ENCODE measurements at places on chromosomes 7 and 10.

DNA sequence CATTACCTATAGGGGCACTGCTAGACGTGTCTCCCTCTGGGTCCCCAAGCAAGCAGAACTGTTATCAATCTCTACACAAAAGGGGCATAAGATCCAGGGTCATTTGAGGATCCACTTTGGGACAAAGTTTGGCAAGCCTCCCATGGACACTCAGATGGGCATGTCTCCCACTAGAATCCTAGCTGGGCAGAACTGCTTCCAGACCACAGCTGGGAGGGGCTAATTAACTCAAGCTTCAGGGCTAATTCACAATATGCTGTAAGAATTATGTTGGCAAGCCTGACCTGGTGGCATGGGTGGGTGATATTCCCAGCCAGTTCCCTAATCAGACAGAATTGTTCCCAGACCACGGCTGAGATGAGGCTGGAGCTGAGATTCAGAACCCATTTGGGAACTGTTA lies 738.4 kb upstream of the FZD8 start:
- DNase-seq: no peak

DNA sequence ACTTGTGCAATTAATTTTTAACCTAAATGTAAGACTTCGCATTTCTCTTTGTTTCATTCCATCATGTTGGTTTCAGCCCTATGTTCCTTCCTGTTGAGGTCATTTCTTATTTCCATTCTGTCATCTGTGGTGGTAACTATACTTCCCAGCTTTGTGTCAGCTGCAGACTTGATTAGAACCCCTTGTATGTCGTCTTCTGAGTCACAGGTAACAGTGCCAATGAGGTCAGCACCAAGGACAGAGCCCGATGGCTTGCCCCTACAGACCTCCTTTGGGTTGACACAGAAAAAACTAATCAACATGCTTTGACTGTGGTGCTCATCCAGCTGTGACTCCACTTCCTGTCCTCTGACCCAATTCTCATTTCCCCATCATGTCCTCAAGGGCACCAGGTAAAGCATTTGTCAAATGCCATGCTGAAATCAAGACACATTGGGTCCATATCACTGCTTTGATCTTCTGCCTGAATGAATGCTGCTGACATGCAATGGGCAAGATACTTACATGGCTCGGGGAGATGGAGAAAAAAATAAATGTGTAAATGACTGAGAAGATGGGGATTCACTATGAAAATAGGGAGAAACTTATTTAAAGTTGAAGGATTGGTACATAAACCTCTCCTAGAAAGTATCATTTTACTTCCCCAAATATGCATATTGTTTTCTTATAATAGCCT lies 25.6 kb upstream of the CRTAC1 start:
- peak; percentile 39 for DNase-seq

- no peak for DNase-seq
Measured at GRCh38 chr7:139566736-139567646, 43.5 kb downstream of the CLEC2L start.

- no peak for DNase-seq
Measured at GRCh38 chr7:142777318-142777717, 6.5 kb downstream of the PRSS2 start.

DNA sequence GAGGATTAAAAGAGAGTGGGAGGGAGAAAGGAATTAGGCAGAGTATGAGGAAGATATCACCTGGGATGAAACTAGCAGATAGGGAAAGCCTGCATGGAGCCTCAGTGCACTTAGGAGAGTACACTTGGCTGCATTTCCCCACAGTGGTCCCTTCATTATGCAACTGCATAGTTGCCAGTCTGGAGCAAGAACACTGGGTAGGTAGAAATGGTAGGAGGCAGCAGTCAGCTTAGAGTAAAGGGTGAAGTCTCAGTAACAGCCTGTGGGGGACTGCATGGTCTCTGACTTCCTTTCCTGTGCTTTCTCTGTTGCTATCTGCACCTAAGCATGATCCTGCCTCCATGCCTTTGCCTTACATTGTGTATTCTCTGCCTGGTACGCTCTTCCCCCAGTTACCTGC lies 14.0 kb upstream of the PCGF5 start:
- no peak for DNase-seq

GRCh38 chr7:43137811-43138210 lies 25.4 kb downstream of the HECW1 start:
- DNase-seq: no peak

GRCh38 chr7:153675131-153675530 lies 377.1 kb upstream of the DPP6 start:
- no peak for DNase-seq

GRCh38 chr10:29595636-29596225 lies 39.0 kb downstream of the SVIL start:
- no peak for DNase-seq

DNA sequence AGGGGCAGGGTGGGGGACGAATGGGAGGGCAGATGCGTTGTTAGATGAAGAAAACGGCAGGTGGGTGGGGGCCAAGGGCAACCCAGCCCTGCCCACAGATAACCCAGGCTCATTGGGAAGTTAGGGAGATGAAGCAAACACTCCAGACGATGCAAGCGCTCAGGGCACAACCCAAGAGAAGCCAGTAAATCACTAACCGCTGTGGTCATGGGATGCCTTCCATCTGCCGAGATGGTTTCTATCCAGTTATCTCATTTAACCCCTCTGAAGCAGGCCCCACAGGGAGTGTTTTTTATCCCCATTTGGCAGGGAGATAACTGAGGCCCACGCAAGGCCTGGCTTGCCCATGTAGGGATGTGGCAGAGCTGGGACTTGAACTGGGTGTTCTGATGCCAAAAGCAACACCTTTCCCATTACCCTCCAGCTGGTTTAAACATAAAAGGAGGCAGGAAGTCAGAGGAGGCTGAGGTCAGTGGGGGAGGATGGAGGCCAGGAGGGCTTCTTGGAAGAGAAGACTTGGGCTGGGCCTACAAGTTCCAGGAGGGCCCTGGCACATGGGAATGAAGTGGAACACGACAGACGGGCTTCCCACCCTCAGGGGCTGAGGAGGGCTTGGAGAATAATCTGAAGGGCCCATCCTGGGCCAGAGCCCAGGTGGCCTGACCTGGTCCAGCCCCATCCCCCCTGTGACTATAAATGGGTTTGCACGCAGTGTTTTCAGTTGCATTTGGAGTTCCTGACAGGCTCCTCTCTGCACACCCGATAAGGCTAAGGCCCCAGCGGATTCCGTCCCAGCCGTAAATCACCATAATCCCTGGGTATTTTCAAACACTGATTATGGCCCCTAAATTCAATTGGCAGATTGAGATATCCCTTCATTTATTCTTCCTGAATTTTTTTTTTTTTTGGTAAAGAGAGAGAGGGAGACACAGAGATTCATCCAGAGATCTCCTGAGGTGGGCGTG lies 80.9 kb downstream of the NEURL1 start:
- DNase-seq: no peak

- no peak for DNase-seq
Measured at GRCh38 chr7:36396150-36396549, 6.5 kb downstream of the ANLN start.

DNA sequence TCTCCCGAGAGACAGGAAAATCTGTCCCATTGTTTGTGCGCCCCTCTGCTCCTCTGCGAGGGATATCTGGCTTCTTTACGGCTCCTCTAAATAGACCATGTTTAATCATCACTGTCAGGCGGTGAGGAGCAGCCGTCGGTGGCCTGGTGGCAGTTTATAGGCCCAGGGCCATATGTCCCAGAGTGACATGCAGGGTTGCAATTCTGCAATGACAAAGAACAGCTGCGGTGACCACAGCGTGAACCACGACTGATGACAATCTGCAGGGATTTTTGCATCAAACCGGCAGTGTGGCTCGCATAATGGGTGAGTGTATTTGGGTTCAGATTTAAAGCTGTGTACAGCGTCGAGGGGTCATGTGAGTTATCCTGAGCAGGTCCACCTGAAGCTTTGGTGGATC lies 41.5 kb downstream of the GATA3 start:
- no peak for DNase-seq

DNA sequence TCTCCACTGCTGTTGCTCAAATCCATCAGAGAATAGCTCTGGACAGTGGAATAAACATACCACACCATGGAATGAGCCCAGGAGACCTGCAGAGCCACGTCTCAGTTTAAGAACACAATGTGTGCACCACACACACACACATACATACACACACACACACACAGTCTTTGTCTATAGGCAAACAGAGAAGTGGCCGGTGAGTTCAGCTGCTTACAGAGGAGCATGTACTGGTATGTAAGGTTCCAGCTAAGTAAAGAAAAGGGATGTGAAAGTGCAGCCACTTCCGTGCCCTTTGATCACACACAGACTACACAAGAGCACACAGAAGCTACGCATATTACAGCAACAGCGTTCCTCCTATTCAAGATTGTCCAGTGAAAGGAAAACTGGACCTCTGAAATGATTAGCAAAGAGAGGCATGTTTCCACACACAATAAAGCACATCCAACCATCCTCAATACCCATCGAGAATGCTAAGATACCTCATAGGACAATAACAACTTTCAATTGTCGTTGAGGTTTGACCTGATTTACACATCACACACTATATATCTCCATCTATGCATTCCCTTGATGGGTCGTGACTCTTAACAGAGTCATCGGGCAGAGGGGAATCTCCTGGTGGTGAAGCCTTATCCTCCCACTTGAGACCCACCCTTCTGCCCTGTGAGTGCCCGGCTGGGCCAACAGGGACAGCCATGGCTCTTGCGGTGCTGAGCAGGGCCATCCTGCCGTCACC lies 23.6 kb downstream of the SLC35B4 start:
- peak; percentile 69 for DNase-seq

- DNase-seq: no peak
Measured at GRCh38 chr7:73706126-73707044, 13.1 kb downstream of the STX1A start.

DNA sequence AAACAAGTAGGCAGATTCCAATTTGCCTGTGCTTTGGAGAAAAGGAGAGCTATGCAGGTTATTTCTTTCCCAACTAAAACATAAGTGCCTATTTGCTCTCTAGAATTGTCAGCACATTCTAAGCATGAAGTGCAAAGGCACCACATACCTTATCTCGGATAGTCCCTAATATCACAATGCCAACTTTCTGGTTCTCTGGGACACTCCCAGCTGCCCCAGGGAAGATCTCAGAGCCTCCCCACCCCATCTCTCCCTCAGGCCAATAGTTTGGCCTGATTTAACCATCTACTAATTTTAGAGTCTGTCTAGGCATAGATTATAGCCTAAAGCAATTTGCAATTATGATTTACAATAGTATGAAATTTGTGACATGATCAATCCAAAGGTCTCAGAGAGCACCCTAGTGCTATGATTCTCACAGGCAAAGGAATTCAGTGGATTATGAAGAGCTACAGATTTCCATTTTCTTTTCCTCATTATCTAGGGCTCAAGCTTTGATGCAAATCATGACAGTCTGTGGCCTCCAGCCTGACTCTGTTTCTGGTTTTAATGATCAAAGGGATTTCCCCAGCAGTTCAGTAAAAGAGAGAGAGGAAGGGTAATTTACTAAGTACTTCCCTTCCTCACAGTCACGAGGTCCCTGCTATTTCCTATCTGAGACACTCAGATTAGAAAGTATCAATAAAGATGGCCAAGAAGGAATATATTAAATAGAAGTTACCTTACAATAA lies 29.0 kb upstream of the IL6 start:
- peak; percentile 40 for DNase-seq

GRCh38 chr10:122754491-122755235 lies 55.0 kb upstream of the C10orf120 start:
- DNase-seq: no peak

- DNase-seq: no peak
Measured at GRCh38 chr10:20990604-20991003, 93.5 kb upstream of the NEBL start.

- DNase-seq: no peak
Measured at GRCh38 chr7:123096434-123096833, 100.9 kb upstream of the TAS2R16 start.

DNA sequence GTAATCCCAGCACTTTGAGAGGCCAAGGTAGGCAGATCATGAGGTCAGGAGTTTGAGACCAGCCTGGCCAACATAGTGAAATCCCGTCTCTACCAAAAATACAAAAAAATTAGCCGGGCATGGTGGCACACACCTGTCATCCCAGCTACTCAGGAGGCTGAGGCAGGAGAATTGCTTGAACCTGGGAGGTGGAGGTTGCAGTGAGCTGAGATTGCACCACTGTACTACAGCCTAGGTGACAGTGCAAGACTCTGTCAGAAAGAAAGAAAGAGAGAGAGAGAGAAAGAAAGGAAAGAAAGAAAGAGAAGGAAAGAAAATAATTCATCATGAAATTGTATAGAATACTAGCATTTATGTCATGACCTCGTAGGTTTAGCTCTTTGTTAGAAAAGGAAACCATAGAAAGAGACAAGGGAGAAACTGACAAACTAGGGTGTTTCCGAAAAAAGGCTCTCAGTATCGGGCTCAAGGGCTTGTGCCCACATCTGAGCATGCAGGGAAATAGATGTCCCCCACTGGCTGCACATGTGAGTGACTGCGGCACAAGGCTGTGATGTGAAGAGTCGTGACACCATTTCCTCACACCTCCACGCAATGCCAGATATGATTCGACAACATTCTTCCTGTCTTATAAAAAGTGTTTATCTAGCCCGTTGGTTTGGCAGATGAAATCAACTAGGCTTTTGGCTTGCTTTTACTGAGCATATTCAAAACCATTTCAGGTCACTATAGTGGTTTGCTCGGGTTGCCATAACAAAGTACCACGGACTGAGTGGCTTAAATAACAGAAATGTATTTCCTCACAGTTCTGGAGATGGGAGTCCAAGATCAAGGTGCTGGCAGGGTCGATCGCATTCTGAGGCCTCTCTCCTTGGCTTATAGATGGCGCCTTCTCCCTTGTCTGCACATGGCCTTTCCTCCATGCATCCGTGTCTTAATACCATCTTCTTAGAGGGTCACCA lies 2.0 kb downstream of the SRGN start:
- peak; percentile 34 for DNase-seq

DNA sequence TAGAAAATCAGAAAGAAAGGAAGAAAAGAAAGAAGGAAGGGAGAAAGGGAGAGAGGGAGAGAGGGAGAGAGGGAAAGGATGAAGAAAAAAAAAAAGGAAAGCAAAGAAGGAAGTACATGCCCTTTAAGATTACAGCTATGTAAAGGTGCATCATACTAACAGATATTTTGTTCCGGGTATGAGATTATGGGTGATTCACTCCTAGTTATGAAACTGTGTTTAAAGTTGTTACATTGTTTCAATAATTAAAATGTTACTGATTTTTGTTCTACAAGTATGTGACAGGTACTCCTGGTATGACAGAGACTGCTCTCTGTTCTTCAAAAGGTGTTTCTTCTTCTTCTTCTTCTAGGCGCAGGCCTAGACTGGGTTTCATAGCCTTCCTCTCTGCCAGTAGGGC lies 808.9 kb downstream of the GRID1 start:
- DNase-seq: no peak

DNA sequence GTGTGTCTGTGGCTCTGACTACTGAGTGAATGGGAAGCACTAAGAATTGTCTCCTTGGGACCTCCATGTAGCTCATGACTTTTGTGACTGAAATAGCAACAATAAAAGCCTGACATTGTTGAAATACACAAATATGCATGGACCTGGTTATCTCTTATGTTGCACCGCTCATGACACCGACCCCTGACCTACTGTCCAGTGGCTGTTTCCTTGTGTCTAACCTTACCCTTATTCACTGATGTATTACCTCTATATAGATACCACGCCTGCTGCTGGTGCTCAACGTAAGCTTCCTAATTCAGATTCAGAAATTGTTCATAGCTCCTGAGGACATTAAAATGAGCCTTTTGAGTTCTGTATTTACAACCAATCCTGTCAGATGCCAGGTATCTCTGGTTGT lies 243.4 kb upstream of the SEMA3C start:
- DNase-seq: no peak

- DNase-seq: no peak
Measured at GRCh38 chr7:70790215-70791073, 341.5 kb upstream of the GALNT17 start.

All from GM13977 (cell line).